Hair follicle dermal papilla cell (primary cell): ENCODE measurements at places on chromosomes 13 and 19. TPM values are rescaled to one million over a fixed set of nuclear protein-coding genes. Genes with fewer than 3 reads are reported as not detected.

Gene PTH2
- not detected in 2 replicates for total RNA-seq

Gene SHISA7
- not detected in 2 replicates for total RNA-seq

Gene ZNF430
- 8.9 and 14.3 TPM in 2 replicates for total RNA-seq

Gene KLF2
- total RNA-seq = 6.0 and 8.4 TPM in 2 replicates

Gene CATSPERD
- total RNA-seq = under 0.01 TPM in 1 of 2 replicates, not detected in the other

Gene CYP2A6
- total RNA-seq = not detected in 2 replicates

Gene ECSIT
- 28.8 and 33.6 TPM in 2 replicates for total RNA-seq

Gene PPP1R37
- 42.5 and 51.3 TPM in 2 replicates for total RNA-seq

Gene LAIR2
- total RNA-seq = not detected in 2 replicates

Gene ZNF729
- total RNA-seq = not detected in 2 replicates

Gene GAMT
- 24.2 and 28.8 TPM in 2 replicates for total RNA-seq

Gene ATP1A3
- total RNA-seq = not detected in 2 replicates

Gene SPATA13
- 65.5 and 112 TPM in 2 replicates for total RNA-seq

Gene ACP5
- 0.61 and 1.3 TPM in 2 replicates for total RNA-seq
